GM12892 (cell line): ENCODE measurements at places on chromosomes 2 and 18.
A peak's percentile ranks its signal among the peaks of the same experiment; 100 is the strongest.

- DNase-seq: no peak
Observed at GRCh38 chr2:16161085-16161565, 220.8 kb downstream of the MYCN start.

- DNase-seq: no peak
Observed at GRCh38 chr2:62163106-62163831, 32.6 kb upstream of the B3GNT2 start.

DNA sequence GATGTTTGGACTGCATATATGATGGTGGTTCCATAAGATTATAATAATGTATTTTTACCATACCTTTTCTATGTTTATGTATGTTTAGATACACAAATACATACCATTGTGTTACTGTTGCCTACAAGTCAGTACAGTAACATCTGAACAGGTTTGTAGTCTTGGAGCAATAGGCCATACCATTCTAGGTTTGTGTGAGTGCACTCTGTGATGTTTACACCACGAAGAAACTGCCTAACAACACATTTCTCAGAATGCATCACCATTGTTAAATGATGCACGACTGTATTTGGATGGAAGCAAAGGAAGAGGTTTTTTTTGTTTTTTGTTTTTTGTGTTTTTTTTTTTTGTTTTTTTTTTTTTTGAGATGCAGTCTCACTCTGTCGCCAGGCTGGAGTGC lies 9.5 kb downstream of the DUSP19 start:
- no peak for DNase-seq

DNA sequence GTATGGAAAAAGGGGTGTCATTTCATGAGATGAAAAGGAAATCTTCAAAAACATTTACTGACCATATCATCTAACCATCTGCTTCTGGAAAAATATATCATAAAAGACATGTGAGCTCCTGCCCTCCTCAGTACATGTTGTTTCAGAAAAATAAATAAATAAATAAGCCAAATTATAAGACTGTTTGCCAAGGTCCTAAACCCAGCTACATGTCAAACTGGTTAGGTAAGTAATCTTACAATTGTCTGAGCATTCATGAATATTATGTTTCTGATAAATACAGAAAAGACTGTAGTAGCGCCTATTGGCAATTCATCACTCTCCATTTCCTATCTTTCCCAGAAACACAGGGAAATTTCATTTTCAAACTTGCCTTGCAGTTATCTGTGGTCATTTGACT lies 138.9 kb upstream of the SETBP1 start:
- no peak for DNase-seq

GRCh38 chr2:33496150-33496549 lies 19.7 kb downstream of the RASGRP3 start:
- no peak for DNase-seq

DNA sequence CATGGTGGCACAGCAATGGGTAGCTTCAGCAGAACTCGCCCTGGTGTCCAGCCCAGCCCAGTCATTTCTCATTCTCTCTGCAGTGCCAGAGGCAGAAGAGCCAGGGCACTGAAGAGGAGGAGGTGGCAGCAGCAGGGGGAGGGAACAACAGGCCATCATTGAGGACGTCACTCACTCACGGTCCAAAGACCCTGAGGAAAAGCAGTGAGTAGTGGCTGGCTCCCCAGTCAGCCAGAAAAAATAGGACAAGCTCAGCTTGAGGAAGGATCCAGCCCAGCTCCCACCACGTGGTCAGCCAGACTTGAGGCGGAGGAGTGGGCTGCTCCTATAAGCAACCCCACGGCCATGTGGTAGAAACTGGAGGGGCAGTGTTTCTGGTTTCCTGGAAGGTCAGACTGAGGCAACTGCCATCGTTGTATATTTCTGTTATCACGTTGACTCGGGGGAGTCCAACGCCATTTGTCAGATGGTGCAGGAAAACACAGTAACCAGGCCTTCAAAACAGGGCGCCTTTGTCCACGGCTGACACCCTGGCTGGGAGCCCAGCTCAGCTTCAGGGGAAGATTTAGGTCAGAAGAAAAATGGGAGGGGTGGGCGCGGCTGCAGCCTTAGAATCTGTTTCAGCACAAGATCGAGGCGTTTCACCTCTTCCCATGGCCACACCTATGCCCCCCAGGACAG lies 19.0 kb upstream of the TMEM247 start:
- DNase-seq: no peak

GRCh38 chr2:219167997-219168396 lies 1.8 kb downstream of the SLC23A3 start:
- no peak for DNase-seq

GRCh38 chr2:207502577-207503198 lies 27.1 kb upstream of the CREB1 start:
- no peak for DNase-seq

DNA sequence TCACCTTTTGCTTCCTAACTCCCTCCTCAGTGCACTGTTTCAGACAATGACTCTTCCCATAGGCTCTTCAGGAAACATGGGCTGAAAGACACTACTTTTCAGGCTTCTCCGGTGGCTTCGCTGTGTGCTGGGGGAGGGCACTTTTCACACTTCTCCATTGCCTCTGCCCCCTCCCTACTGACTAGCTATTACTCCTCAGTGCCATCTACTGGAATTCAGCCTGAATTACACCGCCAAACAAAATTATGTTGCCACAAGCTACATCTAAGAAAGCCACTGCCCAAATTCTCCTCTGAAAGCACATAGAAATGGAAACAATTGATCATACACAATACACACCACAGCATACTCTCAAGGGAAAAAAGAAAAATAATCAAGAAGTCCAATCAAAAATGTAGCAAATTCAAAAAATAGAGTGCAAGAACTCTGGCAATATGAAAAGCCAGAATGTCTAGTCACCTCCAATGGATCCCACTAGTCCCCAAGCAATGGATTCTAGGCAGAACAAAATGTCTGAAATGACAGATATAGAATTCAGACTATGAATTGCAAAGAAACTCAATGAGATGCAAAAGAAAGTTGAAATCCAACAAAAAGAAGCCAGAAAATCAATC lies 1139.4 kb upstream of the GYPC start:
- no peak for DNase-seq

DNA sequence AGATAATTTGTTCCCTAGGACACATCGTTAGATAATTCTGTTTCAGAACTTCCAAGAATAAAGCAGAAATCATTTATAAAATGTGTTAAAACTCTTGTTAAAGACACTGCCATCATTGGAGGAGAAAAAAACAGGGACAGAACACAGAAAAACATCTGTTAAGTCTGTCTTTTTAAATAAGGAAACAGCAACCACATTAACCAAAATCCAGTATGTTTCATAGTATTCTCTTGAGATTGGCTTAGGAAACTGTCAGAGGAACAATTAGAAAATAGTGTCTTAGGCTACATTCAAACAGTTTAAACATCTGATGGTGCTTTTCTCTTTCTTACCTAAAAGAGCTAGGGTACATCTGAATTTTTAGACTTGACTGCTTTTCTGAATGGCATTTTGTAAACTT lies 81.6 kb downstream of the PMS1 start:
- DNase-seq: no peak

GRCh38 chr2:143553261-143553660 lies 424.0 kb downstream of the ARHGAP15 start:
- no peak for DNase-seq

- peak; percentile 29 for DNase-seq
Observed at GRCh38 chr2:287911-288757, at the start of gene ALKAL2. Gene ALKAL2, minus strand, starts transcription at chr2:288091. Its CDS starts 256 bp downstream, at chr2:287835.

- no peak for DNase-seq
Observed at GRCh38 chr2:40545645-40546044, 93.8 kb upstream of the SLC8A1 start.

DNA sequence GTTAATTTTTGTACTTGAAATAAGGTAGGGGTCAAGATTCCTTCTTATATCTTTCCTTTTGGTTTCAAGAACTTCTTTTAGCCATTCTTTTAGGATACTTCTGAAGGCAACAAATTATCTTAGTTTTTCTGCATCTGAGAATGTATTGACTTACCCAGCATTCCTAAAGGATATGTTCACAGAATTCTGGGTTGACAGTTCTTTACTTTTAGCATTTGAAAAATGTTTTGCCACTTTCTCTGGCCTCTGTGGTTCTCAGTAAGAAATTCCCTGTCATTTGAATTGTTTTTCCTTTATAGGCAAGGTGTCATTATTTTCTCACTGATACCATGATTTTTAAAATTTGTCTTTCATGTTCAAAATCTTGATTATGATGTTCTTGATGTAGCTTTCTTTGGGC lies 162.4 kb downstream of the GALNT1 start:
- DNase-seq: no peak

DNA sequence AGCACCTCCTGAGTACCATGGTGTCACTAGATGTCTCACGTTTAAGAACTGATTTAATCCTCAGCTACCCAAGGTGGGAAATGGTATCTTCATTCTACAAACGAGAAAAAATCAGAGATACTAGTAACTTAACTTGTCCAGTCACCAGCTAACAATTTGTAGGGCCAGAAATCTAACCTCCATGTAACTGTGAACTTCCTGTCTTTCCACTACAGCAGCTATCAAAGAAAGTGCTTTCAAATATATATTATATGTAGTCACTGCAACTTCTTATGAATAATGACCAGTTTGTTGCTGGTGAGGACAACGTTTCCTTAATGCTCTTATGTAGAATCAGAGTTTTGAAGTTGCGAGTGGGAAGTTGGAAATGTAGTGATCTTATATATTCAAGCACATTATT lies 1.9 kb downstream of the REV1 start:
- DNase-seq: no peak

GRCh38 chr2:36569267-36569856 lies 28.6 kb downstream of the FEZ2 start:
- no peak for DNase-seq

- no peak for DNase-seq
Observed at GRCh38 chr18:46297621-46298020, 193.4 kb downstream of the HAUS1 start.

DNA sequence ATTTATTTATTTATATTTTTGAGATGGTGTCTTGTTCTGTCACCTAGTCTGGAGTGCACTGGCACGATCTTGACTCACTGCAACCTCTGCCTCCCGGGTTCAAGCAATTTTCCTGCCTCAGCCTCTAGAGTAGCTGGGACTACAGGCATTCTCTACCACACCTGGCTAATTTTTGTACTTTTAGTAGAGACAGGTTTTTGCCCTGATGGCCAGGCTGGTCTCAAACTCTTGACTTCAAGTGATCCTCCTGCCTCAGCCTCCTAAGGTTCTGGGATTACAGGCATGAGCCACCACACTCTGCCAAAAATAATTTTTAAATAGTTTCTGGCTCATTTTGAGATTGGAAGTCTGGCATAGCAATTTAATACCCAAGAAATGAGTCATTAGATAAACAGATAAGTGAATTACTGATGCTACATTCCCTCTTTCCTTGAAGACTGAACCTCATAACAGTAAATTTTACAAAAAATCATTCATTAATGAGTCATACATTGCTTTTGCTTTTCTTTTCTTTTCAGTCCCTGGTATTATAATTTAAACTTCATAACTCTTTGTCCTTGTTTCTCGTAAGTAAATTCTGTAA lies 881.6 kb upstream of the PIK3C3 start:
- no peak for DNase-seq

DNA sequence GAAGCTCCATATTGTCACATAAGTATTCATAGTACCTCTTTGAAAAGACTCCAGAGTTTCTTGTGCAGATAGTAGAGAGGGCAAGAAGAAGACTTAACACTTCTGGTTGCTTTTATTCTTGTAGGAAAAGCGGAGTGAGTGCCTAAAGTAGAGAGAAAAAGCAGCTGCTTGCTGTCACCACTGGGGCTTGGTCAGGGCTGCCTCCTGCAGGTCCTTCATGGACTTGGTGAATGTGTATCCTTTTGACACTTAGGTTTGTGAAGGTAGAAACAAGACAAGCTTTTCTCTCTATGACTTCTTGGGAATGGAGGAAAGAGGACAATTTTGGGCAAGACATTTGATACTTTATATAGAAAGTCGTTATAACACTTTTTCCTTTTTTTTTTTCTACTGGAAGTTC lies 312.8 kb upstream of the FANCL start:
- no peak for DNase-seq

- no peak for DNase-seq
Observed at GRCh38 chr18:79898952-79899608, 52.4 kb downstream of the SLC66A2 start.

DNA sequence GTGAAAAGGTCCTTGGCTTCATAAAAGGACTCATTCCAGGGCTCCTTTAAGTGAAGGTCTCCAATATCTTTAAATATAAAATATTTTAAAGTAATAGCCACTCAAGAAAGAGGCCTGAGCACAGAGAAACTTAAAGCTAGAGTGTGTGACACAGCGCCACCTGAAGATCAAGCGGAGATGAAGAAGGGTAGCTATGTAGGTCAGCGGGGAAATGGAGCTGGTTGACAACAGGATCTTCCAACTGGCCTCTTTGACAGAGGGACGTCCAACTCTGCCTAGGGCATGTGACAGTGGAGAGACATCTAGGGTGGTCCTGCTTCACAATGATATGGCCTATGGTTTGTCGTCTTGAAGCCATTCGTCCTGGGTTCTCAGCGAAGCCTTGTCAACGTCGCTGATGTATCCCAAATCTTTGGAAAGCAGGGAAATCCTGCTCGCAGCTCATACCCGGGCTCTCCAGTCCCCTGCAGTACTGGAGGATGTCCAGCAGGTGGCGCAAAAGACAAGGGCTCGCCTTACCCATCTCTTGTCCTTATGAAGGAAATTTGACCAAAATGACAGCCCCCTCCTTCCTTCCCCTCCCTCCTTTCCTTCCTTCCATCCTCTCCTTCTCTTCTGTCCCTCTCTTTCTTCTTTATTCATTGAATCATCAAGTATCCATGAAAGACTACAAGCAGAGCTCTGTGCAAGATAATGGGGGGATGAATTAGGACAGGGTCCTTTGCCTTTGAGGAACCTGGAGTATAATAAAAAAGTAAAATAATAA lies 59.6 kb downstream of the LONRF2 start:
- peak; percentile 46 for DNase-seq

GRCh38 chr2:182186132-182186735 lies 200.6 kb downstream of the PPP1R1C start:
- no peak for DNase-seq

DNA sequence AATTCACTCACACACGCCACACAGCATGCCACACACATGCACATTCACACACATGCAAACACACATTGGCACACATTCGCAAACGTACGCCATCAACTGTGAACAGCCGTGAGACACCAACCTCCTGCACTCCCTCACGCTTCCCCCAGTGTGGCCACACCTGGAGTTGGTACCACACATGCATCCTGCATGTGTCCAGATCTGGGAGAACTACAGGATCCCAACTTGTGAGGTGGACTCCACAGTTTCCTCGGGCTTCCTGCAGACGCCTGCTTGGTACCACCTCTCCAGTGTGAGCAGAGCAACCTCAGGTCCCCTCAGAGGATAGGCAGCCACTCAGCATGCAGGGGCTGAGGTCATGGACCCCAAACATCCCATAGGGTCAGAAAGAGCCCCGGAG lies 239.0 kb downstream of the EIPR1 start:
- DNase-seq: no peak

- peak; percentile 50 for DNase-seq
Observed at GRCh38 chr2:174682578-174683391, 81.5 kb downstream of the CHRNA1 start.

- DNase-seq: no peak
Observed at GRCh38 chr2:218393750-218394290, 5.8 kb upstream of the CTDSP1 start.

DNA sequence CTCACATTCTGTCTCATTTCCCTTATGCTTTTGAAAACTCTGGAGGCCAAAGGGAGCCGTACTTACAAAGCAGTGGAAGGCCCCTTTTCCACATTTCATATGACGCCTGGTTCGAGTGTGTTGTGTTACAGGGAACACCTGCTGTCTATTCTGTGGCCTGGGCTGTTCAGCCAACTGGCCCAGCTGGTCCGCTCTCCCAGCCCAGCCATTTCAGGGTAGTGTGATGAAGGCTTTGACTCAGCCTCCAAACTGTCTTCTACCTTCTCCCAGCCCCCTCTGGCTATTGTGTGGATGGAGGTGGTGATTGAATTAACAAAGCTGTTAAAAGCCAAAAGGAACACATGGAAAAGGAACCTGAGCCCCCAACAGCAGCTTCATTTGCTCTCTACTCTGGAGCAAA lies 233.8 kb downstream of the ICOS start:
- DNase-seq: no peak
